ENCODE measurements at places on chromosomes 3 and 15. TPM values are rescaled to one million over a fixed set of nuclear protein-coding genes. Genes with fewer than 3 reads are reported as not detected.

The BMF gene
- total RNA-seq, result not detected

The RHOV gene
- 1.7 TPM for total RNA-seq

The RCCD1 gene
- total RNA-seq, result 21.5 TPM

The GBE1 gene
- 41.8 TPM for total RNA-seq

The CTXN2 gene
- not detected for total RNA-seq

The RTP4 gene
- total RNA-seq, result not detected

The C3orf33 gene
- total RNA-seq, result 3.6 TPM

The DNAH1 gene
- total RNA-seq, result 7.6 TPM

The CSPG4 gene
- total RNA-seq, result 0.05 TPM

The ADCY5 gene
- total RNA-seq, result not detected

The MYO1E gene
- total RNA-seq, result 121 TPM

The ARIH2 gene
- total RNA-seq, result 152 TPM

The NEK10 gene
- 1.1 TPM for total RNA-seq

The NXPE3 gene
- 3.9 TPM for total RNA-seq

The SLC28A2 gene
- not detected for total RNA-seq

The IFT57 gene
- total RNA-seq, result 46.6 TPM

The CHRM5 gene
- total RNA-seq, result not detected

The SPESP1 gene
- total RNA-seq, result 16.8 TPM

The ZMYND10 gene
- 0.68 TPM for total RNA-seq

The STRIT1 gene
- not detected for total RNA-seq
